ENCODE measurements at places on chromosomes 4 and X.

DNA sequence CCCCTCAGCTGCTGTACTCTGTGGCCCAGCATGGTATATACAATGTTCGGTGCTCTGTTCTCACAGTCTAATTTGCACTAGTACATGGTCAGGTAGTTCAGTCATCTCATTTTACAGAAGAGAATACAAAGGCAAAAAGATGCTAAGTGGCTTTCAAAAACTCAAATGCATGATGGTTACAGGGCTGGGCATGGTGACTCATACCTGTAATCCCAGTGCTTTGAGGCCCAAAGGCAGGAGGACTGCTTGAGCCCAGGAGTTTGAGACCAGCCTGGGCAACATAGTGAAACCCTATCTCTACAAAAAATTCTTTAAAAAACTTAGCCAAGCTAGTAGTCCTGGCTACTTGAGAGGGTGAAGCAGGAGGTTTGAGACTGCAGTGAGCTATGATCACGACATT lies 210.5 kb upstream of the KIT start:
- DNase-seq: no peak

GRCh38 chr4:82998898-82999297 lies 11.7 kb downstream of the LIN54 start:
- DNase-seq: no peak

GRCh38 chr4:120902925-120903324 lies 19.6 kb downstream of the PRDM5 start:
- no peak for DNase-seq

- DNase-seq: no peak
Measured at GRCh38 chr4:5785806-5786680, 75.0 kb downstream of the EVC start.

DNA sequence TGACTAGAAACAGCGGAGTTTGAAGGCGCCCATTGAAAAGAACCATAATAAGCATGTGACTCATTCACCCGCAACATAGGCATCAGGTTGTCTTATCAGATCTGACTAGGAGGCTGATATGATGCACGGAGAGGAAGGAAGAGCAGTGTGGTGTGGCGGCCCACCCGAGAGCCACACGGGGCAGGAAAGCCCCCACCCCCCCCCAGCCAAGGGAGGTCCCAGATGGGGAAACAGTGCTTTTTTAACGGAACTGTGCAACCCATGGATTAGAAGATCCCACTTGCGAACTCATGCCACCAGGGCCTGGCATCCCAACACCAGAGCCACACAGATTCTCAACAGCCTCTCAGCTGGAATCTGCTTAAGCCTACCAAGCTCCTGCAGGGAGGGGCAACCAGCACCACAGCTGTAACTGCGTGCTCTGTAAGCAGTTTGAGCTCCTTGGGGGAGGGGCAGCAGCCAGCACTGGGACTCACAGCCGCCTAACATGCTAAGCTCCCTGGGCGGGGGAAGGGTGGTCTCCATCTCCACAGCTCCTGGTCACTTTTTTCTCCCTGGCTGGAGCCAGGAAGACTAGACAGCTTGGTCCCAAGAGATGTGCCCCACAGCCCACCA lies 466.2 kb downstream of the PDGFC start:
- DNase-seq: no peak

- no peak for DNase-seq
Measured at GRCh38 chr4:11230866-11231265, 197.8 kb downstream of the HS3ST1 start.

DNA sequence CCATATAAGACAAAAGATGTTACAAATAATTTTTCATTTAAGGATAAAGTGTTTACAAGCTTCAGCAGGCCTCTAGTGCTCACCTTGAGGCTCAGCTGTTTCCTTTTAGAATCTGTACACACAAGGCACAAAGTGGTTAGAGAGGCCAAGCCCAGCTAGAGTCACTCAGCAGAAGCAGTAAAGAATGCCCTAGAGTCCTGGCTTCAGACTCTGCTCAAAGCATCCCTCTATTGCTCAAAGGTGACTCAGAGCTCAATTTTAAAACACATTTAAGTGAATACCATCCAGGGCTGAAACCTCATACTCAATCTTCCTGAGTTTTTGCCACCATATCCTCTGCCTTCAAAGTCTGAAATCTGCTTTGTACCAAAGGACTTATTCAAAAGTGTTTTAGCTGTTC lies 22.6 kb upstream of the PHF8 start:
- no peak for DNase-seq

Measured in cortex of kidney (tissue), 1 donor.